Activated CD4-positive, alpha-beta T cell treated with anti-CD3 and anti-CD28 coated beads, Interleukin-2, amount 50 U/mL, for 48 hours (primary cell): ENCODE measurements at places on chromosomes 2 and 18.

DNA sequence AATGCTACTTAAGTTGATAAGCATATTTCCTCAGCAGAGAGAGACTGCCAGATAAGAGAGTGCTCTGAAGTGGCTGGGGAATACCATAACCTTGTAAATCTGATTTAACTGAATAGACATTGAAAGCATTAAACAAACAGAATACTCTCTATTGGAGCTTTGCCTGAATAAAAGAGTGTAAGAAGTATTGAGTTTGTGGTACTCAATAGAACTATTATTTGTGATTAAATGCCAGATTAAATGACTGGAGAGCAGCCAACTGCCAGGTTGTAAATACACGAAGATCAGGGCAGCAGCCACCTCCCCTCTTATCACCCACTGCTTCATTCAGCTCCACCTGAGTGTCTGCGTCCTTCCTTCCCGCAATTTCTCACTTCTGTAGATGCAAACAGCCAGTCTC is 373.6 kb downstream of the DCDC2C start:
- no peak for DNase-seq

GRCh38 chr2:10538224-10538894 is 90.2 kb upstream of the ODC1 start:
- DNase-seq, result peak; percentile 14

GRCh38 chr2:176136374-176137251 is 7.1 kb downstream of the HOXD8 start:
- peak; percentile 3 for DNase-seq

- no peak for DNase-seq
Observed at GRCh38 chr18:74445585-74445984, 11.5 kb downstream of the DIPK1C start.

- no peak for DNase-seq
Observed at GRCh38 chr2:68236103-68236734, 16.1 kb downstream of the PPP3R1 start.

- no peak for DNase-seq
Observed at GRCh38 chr2:181454686-181455450, 2.3 kb upstream of the ITGA4 start.

- no peak for DNase-seq
Observed at GRCh38 chr2:106270471-106270891, 76.4 kb upstream of the UXS1 start.

- DNase-seq, result no peak
Observed at GRCh38 chr2:180677930-180678624, 302.3 kb upstream of the UBE2E3 start.

- DNase-seq, result no peak
Observed at GRCh38 chr2:122186761-122187222, 431.3 kb downstream of the TSN start.

- DNase-seq, result no peak
Observed at GRCh38 chr18:136433-136832, 21.9 kb upstream of the USP14 start.

DNA sequence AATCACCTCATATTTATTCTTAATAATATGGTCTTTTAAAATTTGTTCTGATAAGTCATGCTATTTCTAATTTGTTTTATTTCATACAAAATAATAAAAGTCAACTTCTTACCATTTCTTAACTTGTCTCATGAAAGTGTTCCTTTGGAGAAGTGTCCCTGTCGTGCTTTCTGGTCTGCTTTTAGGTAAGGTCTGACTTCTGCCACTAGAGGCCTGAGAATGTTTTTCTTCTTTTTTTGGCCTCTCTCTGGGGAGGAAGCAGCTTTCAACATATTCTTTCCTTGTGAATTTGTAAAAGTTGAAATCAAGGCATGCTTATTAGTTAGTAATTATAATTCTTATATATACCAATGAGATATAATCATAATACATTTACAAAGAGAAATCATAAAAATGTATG is 39.4 kb downstream of the MAP2 start:
- DNase-seq, result no peak

DNA sequence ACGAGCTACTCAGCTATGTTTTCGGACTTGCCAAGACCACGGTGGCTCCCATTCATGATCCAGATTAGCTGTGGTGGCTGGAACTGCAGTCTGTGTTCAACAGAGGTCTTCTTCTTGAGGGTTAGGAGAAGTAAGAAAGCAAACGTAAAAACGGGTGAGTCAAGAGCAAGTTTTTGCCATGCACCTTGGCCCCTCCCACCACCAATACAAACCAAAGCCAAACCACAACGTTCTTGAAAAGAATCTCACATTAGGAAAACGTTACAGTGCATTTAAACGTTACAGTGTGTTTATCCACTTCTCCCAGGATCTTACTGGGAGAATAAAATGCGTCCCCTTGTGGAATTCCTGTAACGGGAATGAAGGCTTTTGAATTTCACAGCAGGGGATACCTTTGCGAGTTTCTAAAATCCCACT is 725 bp downstream of the FBXO48 start:
- DNase-seq, result peak; percentile 70

- no peak for DNase-seq
Observed at GRCh38 chr2:128377071-128377910, 58.6 kb upstream of the HS6ST1 start.

DNA sequence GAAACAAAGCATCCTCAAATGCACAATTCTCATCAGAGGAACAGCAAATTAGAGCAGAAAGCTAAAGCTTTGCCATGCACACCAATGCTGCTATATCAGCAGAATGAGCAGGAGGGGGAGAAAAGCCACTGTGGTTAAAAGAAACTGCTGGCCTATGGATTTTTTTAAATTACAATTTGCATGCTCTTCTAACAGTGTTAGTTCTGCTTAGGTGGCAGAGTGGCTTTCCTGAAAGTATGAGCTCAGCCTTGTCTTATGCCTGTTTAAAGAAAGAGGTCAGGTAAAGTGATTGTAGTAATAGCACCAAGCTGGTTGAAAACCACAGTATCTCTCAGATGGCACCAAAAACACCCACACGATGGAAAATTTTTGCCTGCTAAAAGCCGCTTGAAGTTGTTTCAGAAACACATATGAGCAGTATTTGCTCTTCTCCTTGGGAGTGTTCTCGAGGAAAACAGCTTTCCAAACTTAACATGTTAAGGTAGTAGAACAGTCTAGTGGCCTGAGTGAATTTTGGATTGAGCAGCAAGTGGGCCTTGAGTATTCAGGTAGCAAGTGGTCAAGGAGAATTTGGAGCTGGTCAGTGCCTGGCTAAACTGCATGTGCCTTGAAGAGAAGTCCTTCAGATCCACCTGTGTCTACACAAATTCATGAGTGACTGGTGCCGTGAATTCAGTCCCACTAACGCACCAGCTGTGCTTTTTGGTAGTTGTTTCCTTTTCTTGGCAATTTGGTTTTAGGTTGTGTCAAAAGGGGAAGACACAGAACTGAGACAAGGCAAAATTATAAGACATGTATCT is 19.6 kb upstream of the NDUFV2 start:
- peak; percentile 61 for DNase-seq

GRCh38 chr2:218876562-218877219 is 4.0 kb upstream of the WNT10A start:
- DNase-seq, result peak; percentile 81

DNA sequence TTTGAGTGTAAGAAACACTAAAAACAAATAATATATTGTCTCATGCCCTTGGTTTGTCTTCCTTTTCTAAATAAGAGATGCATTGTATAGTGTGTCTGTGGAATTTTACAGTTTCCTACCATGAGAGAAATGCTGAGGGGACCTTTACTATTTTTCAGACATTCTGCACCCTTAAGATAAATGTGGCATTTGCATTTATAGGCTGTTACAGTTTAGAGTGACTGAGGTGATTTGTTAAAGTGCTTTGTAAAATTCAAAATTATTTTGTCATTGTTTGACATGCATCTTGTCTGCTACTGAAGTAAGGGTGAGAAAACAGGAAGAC is 78.9 kb upstream of the ZSWIM2 start:
- no peak for DNase-seq

DNA sequence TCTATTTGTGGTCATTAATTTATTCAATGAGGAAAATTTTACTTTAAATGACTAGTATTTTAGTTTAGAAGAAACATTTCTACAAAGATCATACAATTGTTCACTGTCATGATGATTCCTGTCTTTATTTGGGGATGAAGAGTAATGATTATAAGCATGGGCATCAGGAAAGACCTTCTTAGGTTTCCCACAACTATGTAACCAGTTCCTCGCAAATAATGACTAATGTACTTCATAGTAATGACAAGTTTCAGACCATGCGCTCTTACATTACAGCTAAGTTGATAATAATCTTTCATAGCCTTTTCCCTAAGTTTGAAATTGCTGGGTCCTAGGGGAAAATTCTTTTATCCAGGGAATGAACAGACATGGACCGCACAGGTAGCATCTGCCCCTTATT is 90.5 kb downstream of the MYO5B start:
- DNase-seq, result no peak

- peak; percentile 44 for DNase-seq
Observed at GRCh38 chr2:64018701-64019082, 536 bp downstream of the VPS54 start.

DNA sequence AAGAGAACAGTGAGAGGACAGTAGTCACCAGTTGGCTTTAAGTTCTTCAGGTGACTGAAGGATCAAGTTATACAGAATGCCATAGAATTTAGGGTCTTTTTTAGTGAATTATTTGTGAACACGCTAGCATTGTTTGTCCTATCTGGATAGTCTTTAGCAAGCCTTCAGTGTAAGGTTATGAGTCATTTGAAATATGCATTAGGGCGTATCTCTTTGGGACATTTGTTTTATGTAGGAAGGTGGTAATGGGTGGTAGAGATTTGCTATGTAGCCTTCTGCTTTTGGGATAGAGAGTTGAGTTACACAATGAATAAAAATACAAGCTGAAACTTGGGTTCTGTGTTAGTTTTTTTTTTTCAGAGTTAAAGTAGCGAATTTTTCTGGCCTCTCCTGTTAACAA is 13.0 kb downstream of the ACTR2 start:
- no peak for DNase-seq

DNA sequence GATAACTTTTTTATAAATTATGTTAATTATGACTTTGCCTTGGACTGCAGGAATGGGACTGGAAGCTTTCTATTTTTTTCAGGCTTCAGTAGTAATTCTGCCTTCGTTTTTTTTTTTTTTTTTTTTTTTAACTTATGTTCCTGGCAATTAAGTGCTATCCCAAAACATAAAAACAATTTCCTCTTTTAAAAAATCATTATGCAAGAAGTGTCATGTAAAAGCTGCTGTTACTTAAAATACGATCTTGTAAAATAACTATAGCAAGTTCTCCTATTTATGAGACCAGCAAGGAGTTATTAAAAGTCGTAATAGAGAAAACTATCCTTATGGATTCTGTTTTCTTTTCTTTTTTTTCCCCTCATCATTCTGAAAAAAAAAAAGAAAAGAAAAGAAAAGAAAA is 301.6 kb upstream of the FBXO11 start:
- no peak for DNase-seq

DNA sequence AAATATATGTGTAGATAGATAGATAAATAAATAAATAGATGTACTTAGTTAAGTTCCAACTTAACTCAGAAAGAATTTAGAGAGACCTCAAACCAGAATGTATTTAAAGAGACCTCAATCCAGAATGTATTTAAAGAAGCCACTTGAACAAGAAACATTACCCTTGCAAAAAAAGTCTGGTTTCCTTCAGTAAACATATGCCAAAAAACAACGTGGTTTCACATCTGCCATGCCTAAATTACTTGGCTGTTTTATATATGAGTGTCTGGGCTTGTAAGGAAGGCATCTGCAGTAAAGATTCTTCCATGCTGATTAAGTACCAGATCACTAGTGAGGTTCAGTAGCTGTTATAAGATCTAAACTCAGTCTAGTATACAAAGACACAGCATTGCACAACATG is 29.1 kb upstream of the RPE start:
- no peak for DNase-seq

- DNase-seq, result no peak
Observed at GRCh38 chr2:70513738-70514137, 39.9 kb downstream of the TGFA start.

DNA sequence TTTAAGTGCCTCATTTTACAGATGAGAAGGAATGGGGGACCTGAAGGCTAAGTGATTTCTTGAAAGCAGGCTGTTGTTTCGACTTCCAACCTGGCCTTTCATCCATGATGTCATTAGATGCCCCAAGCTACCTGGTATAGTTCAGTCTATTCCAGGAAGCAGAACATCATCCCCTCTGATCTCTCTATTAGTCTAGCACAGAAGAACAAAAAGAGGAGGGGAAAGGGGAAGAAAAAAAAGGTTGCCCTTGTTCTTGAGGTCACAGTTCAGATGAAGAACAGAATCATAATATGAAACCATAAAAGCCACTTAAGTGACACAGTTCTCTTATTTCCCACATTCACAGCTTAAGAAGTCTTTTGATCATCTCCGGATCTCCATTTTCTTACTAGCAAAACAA is 386.2 kb upstream of the HNRNPA3 start:
- no peak for DNase-seq

DNA sequence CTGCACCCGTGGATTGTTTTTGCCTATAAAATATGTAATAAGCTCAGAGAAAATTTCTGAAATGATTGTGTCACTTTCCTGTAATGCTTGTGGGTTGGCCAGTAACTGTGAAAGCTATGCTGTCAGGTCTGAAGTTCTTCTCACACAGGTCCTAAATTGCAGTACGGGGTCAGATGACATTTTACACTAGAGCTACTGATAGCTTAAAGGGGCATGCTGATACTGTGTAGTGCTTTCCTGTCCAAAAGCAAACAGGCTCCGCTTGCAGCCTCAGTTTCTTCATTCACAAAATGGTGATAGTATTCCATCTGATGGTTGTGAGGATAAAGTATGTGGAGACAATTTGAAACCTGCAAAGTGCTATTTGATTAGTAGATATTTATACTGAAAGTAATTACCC is 7.6 kb upstream of the FARSB start:
- no peak for DNase-seq

- no peak for DNase-seq
Observed at GRCh38 chr18:59024829-59025228, 114.9 kb upstream of the SEC11C start.

DNA sequence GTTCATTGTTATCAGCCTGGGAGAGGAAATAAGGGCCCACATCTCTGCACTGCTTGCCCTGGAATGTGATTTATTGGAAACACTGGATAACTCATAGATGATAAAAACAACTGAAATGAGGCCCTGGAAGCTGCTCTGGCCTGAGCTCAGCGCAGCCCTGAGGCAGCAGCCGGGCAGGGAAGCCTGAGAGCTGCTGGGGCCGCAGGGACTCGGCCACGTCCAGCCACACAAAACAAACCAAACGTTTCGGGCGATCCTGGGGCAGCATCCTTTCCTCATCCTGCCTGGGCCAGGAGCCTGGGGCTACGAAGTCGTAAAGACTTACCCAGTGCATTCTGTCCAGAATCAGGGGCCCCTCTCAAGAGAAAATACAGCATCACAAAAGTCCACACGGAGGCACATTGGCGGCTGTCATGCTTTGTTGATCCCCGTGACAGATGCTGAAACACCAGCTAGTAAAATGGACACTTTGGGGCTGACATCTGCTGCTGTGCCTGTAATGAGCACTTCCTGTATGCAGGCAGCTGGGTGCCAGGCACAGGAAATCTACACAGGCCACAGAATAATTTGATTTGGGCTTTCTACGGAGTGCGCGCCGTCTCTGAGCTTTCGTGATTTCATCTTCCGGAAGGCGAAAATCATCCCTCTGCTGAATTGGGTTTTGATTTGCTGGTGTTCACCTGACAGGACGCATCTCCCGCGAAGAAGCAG is 250.6 kb downstream of the EIPR1 start:
- DNase-seq, result no peak
